ENCODE measurements at places on chromosomes 11 and 22. TPM values are rescaled to one million over a fixed set of nuclear protein-coding genes. Genes with fewer than 3 reads are reported as not detected.

The IMMP1L gene
- total RNA-seq: 21.1 TPM

The PGA4 gene
- total RNA-seq: not detected

The OR8G1 gene
- not detected for total RNA-seq

DNA sequence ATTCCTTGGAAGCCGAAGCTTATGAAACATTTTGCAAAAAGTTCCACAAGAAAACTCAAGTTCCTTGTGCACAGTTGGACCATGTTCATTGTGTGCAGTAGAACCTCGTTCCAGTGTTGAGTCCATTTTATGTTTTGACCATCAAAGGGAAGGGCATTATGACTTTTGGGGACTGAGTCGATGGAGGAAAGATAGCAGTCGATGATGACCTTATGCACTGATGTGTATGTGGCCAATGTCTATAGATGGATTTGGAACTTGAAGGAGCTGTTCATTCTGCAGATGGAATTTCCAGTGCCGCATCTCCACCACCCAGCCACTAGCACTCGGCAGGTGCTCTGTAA, 71.5 kb upstream of the IGLL5 start:
- DNase-seq: no peak

DNA sequence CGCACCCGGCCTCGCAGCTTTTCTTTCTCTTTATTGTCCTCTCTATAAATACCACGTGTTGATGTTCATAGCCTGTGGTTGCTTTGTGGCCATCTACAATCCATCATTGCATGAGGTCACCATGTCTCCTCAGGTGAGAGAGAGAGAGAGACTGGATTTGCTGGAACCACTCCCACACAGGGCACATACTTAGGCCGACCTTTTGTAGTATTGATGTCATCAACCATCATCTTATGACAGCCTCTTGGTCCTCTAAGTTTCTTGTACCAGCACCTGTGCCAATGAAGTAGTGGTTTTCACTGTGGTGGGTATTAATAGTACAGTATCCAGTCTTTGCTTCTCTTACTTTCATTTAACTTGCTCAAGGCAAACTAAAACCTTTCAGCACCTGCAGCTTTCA, 22.8 kb upstream of the P2RY6 start:
- no peak for DNase-seq

DNA sequence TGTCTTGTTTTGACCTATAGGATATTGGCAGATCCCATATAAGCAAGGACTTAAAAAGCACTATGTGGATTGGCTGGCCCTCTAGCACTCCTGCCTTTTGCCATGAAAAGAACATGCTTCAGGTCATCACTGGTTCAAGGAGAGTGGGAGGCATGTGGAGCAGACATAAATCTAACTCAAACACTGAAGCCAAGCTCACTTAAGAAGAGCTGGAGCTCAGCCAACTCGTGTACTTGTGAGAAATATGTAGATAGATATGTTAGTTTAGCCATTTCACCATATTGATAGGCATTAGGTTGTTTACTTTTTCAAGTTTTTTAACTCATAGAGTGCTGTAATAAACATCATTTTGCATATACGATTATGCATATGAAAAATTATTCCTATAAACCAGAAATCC, 19.9 kb upstream of the BBOX1 start:
- DNase-seq: no peak
